Neural crest cell (in vitro differentiated cells): ENCODE measurements at places on chromosomes 11 and 22.

DNA sequence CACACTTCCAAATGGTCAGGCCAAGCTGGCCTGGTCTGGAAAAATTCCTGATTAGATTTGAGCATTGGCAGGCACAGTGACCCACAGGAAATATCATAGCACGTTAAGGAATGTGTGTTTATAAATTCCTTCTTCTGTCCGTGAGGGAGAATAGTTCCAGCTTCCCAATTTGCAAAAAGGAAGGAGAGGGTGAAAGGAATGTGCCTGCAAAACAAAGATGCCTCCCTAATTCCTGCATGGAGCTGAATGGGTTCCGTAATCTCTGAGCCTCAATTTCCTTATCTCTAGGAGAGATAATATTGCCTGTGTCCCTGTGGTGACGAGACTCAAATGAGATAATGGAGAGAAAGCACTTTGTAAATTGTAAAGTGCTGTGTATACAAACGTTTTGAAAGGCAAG lies 105.1 kb downstream of the FEZ1 start:
- no peak for DNase-seq

DNA sequence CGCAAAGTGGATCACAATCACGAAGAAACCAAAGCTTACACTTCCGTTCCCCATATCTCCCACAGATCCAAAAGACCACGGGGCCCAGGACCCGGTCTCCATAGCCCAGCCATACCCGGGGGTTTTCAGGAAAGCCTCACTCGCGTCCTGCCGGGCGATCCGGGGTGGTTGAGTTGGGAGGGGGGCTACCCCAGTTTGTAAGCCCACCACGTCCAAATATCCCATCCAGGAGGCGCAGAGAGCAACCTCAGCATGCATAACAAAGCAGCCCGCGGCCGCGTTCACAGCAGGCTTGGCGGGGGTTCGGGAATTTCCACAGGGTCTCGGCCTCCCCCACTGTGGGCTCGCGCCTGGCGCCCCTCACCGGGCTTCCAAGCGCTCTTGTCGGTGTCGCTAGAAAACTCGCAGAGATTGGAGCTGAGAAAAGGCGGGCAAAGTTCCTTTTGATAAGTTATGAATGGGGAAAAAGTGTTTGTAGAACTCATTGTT lies 9.5 kb downstream of the SDF2L1 start:
- DNase-seq = no peak

- no peak for DNase-seq
These were observed 6.6 kb upstream of the OR6X1 start for GRCh38 chr11:123760894-123761293.

DNA sequence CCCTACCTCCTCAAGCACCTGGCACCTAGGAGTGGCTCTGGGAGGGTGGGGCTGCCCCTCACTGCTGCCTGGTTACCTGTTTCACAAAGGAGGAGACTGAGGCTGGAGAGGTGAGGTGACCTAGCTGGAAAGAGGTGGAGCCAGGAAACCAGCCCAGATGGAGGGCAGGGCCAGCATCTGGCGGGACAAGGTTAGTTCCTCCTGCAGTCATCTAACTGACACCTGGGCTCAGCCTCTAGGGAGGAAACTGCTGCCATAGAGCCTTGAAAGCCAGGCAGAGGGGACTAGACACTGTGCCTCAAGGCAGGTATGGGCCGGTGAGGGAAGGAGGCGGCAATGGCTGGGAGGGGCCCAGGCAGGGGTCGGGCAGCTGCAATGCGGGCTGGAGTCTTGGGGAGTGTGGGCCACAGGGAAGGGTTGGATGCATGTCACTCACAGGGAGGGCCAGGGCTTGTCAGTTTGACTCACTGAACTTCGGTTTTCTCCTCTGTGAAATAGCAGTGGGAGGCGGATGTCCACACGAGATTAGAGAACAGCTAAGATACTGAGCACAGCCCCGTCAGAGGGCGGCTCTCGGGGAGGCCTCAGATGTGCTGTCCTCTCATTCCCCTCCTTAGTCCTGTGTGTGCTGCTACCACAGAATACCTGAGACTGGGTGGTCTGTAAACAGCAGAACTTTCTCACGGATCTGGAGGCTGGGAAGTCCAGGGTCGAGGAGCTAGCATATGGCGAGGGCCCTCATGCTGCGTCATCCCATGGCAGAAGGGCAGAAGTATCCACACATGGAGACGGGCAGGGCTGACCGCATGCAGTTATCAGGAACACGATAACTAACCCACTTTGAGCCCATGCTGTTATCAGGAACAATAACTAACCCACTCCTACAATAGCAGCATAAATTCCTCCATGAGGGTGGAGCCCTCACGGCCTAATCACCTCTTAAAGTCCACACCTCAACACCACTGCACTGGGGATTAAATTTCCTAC lies 16.1 kb downstream of the MGAT3 start:
- DNase-seq = no peak

DNA sequence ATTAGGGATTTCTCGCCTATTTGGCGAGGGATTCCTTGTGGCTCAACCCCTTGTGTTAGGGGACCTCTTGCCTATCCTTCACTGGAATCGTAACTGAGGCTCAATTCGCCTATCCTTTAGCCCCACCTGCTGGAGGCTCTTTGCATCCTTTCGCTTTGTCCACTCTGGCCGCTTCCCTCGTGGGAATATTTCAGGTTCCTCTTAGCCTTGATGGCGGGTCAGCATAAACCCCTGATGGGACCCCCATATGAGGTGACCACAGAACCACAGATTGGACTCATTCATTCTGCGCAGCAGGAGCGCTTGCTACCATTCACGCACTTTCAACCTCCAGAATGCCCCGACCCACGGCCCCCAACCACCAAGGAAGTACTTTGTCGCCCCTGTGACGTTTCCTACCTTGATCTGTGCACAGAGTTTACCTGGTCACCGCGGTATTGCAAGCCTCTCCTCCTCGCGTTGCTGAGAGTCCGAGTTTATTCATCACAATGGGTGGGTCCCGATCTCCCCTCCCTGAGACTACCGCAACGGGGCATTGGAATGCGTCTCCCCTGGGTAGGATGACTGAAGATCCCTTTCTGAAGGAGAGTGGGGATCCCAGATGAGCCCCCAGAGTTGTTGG lies at the start of gene OR52N2:
Gene OR52N2 (plus strand): TSS at position 425 of the 622 bp plus-strand sequence. CDS start 11,412 bp downstream, outside the sequence.
- peak; percentile 82 for DNase-seq

GRCh38 chr11:72354356-72355115 lies 79.8 kb downstream of the CLPB start:
- no peak for DNase-seq

GRCh38 chr11:69440876-69441275 lies 40.6 kb upstream of the LINC01488 start:
- DNase-seq = no peak

DNA sequence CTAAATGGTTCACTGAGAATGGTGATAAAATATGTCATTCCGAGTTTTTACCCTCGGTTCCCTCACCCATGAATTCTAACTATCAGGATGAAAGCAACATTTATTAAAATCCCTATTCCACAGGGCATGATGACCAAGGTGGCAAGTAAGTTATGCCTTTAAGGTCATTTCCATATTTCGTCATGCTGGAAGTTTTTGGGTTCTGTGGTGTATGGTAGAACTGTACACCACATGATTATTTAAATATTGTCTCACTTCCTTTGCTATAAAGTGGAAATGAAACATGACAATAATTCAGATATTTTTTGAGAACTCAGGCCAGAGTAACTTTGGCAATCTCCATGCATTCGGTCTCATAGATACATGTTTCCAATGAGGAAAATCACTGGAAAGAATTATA lies 68.5 kb upstream of the CARD18 start:
- no peak for DNase-seq

- DNase-seq = no peak
These were observed 89.4 kb upstream of the VPREB1 start for GRCh38 chr22:22155146-22155545.

DNA sequence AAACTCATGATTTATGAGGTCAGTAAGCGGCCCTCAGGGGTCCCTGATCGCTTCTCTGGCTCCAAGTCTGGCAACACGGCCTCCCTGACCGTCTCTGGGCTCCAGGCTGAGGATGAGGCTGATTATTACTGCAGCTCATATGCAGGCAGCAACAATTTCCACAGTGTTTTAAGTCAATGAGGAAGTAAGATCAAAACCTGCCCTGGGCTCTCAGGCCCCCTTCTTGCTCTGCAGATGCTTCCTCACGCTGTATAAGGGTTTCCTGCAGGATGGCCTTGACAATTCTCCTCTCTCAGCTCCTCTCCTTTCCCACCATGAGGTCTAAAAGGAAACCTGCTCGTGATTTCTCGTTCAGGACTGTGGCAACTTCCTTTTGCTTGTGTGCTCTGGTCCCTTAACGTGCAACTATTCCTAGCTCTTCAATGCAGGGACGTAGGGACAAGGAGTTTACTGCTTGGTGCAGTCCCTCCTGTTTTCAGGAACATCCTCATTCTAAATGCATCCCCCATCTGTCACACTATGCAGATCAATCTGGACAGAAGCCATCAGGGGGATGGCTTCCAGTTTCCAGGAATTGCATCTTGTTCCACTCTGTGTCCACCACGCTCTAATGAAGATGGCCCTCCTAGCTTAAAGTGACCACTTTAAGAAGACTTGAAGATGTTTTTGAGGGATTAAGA lies 64.3 kb upstream of the IGLL5 start:
- no peak for DNase-seq

DNA sequence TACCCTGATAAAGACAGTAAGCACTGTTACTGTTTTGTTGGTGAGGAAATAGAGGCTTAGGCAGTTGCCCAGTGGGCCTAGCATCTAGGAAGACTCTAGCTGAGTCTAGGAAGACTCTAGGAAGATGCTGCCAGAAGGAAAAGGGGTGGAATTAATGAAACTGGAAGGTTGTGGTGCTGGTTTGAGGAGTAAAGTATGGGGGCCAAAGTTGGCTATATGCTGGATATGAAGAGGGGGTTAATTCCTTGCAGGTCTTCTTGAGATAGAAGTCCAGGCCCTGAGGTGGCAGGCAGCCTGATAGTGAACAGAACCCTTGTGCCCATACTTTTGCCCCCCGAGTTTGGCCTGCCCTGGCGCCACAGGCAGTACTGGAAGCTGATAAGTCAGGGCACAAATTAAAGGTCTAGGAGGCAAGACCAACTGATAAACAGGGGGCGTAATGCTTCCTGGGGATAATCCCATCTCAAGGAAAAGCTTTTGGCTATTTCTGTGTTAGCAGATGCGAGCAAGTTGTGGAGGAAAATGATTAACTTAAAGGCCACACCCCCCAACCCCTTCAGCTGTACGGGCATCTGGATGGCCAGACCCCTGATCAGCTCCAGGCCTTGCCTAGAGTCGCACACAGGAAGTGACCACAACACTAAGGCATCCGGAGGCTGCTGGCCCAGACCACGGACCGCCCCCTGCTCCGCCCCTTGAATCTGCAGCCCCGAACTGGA lies 3.1 kb downstream of the ILK start:
- DNase-seq = peak; percentile 80

- DNase-seq = no peak
These were observed 26.7 kb downstream of the MOB2 start for GRCh38 chr11:1459764-1460395.

- no peak for DNase-seq
These were observed 1272.2 kb downstream of the LRRC4C start for GRCh38 chr11:40187295-40187694.

GRCh38 chr11:43316451-43316850 lies 4.7 kb downstream of the API5 start:
- no peak for DNase-seq

DNA sequence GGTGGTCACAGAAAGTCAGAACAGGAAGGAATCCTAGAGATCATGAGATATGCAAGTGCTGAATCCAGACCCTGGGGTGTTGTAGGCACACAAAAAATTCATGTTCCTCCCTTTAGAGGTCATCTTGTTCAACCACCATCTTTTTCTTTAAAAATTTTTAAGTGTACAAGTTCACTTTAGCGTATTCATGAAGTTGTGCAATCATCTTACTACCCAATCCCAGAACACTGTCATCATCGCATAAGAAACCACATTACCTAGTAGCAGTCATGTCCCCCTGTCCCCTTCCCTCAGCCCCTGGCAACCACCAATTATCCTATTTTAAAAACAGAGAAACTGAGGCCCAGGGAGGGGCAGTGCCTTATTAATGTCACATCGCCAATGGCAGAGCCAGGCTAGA lies 20.3 kb upstream of the WNT11 start:
- no peak for DNase-seq

DNA sequence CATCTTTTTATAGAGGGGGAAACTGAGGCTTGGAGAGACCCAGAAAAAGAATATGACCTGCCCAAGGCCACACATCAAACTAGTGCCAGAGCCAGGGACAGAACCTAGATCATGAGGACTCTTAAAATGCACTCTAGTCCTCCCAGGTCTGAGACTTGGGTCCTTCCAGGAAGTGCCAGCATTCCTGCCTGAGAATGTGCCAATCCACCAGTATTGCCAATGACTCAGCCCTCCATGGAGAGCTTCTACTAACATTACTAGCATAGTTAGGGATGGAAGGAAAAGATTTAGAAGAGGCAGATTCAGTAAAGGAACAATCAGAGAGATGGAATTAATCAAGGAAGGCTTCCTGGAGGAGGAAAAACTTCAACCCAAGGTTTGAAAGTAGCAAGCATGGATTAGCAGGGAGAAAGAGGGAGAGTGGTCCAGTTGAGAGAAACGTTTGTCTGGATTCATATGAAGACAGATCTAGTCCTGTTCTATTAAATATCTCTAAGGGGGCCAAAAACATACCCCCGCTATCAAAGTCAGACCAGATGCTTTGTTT lies 20.1 kb upstream of the SMIM35 start:
- no peak for DNase-seq

GRCh38 chr11:746289-747157 lies 741 bp upstream of the TALDO1 start:
- DNase-seq = peak; percentile 25
